ENCODE measurements at places on chromosomes 13 and 19.

DNA sequence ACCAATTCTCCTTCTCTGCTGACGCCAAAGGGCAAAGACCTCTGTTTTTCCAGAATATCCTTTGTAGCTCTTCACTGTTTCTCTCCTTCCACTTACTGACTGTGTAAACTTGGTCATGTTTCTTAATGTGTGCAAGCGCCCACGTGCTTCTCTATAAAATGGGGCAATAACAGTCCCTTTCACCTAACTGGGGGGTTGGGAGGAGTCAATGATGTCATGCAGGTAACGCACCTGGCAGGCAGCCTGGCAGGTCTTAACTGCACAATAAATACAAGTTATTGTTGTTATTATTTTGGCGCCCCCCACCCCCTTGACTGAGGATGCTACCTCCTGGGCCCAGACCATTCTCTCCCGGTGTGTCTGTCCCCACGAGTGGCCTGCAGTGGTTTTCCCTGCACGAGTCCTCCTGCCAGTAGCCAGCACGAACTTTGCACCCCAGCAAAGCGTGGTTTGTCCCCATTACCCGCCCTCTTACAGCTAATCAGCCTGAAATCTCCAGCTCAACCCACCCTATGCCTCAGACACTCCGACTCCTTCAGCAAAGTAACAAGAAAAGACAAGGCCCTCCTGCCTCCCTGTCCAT, 5.3 kb downstream of the SBSN start:
- no peak for DNase-seq

GRCh38 chr19:10927730-10928562, 493 bp downstream of the YIPF2 start:
- peak; percentile 29 for DNase-seq

DNA sequence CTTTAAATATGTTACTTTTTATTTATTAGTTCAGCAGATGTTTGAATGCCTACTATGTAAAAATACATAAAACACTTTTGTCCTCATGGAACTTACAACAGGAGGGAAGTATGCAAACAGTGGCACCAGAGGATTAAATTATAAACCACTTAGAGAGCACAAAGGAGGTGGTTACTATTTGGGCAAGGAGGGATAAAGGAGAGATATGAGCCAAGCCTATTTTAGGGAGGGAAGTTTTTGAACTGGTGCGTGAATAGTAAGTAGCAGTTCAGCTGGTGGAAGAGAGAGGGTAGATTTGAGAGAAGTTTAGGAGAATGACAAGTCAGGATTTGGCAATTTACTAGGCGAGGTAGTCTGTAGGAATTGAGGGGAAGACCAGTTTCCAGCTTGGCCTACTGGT, 8.6 kb downstream of the AKAP11 start:
- DNase-seq: no peak

- DNase-seq: no peak
These were observed 298.7 kb downstream of the HS6ST3 start for GRCh38 chr13:96388598-96388997.

GRCh38 chr19:41000310-41000737, 9.2 kb downstream of the CYP2B6 start:
- DNase-seq: peak; percentile 32

- DNase-seq: peak; percentile 44
These were observed 2.7 kb upstream of the CAPNS1 start for GRCh38 chr19:36136964-36137686.

- DNase-seq: no peak
These were observed 651.2 kb upstream of the MIR17HG start for GRCh38 chr13:90696254-90696653.

DNA sequence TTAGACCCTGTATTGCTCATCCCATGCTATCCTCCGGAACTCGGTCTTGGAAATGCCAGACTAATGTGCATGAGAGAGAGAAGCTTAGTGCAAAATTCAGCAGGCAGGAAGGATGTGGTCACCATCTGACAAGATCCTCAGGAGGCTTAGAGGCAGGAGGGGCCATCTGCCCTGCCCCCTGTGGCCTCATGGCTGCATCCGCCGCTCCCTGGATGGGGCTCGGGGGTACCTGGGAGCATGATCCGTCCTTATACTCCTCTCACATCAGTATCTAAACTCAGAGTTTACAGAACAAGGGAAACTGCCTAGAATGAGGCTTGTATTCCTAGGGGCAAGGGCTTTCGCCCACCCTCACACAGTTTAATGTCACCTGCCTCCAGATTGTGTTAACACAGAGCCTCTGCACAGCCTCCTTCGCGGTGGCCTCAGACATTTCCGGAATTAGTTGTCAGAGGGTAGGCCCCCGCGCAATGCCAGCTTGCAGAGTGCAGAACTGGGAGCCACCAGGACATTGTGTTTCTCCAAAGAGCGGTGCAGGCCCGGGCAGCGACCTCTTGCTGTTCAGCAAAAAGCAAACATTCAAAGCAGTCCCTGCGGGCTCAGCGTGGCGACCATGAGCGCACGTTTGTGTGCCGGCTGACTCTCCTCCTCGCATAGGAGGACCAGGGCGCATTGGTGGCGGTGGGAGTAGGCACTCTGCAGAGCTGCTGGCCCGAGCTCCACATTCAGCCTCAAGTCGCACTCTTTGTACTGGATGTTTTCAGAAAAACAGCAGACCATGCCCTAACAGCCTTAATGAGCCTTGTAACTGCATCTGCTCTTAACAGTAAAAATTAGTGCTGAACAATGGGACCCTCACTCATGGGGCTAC, 39.1 kb downstream of the GPR12 start:
- peak; percentile 67 for DNase-seq

DNA sequence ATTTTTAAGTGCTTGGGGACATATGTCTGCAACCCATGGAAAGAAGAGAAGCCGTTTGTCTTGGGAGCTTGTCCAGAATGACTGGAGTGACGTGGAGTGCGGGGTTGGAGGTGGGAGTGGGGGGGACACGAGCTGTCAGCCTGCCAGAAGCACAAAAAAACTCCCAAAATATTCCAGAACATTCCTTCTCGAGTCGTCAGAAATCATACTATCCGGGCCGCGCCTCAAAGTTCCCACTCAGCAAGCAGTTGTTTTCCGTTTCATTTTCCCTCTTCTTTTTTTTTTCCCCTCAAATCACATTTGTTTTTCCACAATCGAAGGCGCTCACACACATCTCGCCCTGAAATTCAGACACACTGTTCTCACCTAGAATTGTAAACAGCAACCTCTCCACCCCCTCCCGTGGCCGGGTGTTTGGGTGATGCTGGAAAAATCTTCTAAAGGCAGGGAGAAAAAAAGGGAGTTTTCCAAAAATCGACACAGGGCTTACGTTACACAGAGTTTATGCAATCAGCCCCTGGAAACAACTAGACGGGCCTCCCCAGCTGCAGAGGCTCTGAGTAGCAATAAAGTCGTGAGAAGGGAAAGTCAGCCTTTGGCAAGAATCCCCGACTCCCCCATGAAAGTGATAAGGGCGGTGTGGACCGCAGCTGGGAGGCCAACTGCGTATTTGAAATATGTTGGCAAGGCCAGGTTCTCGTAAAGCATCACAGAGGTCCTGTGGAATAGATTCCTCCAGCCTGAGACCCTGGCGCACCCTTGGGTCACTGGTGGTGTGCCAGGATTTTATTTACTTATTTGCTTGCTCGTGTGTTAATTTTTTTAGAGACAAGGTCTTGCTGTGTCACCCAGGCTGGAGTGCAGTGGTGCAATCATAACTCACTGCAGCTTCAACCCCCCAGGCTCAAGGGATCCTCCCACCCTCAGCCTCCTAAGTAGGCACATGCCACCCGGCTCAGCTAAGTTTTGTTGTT, 31.2 kb upstream of the KLF2 start:
- DNase-seq: no peak

DNA sequence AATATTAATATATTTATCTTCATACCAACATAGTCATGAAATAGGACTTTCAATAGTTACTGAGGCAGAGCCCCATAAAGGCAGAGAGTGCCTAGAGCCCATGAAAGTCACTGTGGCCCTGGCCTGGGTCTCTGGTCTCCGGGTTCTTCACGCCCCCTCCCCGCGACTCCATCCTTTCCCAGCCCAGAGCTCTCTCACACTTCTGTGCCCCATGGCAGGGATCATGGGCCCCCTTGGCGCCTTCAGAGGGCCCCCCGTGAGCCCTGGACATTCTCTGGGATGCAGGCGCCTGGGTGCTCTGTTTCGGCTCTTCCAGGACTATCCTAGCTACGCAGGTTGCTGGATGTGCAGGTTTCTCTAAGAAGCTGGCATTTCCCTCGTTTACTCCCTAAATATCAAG, 228.4 kb downstream of the TEX29 start:
- DNase-seq: no peak

DNA sequence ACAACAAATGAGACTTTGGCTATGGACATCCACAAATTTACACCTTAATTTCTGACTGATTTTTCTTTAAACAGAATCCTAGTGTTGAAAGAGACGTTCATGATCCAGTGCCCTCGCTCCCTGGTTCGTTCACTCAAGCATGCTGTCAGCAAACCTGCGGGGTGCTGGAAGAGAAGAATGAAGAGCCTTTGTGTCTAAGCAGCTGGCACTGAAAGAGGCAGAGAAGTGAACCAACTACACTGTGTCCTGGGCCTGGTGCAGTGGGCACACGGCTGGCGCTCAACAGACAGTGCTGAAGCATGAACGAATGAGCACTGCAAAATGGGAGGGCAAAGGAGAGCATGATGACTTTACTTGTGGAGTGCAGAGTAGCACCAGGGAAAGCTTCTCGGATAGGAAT, 46.8 kb downstream of the MIPEP start:
- DNase-seq: no peak

- peak; percentile 86 for DNase-seq
These were observed 26.7 kb upstream of the NANOS3 start for GRCh38 chr19:13849991-13850909.

DNA sequence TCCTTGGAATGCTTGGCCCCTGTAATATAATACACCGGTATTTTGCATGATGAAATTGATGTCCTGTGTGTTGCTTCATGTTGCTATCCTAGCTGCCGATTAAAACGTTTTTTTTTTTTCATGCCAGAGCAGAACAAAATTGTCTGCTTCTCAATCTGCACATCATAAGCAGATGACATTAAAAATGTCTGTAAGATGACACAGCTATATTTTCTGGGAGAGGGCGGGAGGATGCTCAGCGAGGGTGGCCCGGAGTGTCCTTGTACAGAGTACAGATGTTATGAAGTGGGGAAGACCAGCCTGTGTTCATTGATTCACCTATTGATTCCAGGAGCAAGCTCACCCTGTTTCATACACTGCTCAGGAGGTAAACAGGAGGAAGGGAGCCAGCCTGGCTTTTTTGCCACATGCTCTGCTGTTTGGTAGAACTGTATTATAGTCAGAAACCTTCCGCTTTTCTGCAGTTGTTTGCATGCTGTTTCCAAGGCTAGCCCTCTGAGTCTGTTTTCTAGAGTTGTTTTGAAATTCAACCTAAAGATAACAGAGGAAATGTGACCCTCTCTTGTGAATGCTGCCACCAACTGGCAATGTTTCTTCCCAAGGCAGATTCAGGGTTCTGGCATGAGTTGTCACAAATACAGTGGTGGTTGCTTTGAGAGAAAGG, 4.7 kb upstream of the IRS2 start:
- DNase-seq: peak; percentile 46

DNA sequence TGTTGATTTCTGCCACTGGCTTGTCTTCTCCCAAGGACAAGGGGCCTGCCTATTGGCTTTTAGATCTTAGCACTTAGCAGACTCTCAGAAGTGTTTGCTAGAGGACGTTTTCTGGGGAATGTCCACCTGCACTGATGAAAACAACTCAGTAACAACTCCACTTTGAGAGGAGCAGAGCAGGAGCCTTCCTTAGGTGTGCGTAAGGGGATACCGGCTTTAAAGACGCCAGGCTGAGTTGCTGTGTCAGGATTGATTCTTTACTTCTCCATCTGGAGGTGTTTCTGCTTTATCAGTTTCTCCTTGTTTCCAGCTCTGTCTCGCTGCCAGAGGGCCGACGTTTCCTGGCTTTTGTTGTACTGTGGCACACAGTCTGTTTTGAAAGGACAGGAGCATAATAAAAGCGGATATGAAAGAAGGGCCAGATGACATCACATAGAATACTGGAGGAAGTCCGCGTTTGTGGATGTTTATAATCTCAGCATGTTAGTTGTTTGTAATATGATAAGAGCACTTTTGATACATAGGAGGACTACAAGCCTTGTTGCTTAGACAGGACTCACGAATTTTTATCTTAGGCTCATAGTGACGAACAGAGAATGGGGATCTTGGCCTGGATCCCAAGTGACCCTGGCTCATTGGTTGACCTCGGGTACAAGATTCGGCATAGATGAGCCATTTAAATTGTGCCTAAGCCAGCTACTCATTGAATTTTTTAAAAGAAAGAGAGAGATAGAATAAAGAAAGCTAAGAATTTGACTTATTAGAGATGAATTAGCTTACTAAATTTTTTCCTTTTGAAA, 34.6 kb downstream of the COL4A2 start:
- no peak for DNase-seq

GRCh38 chr19:32029235-32029634, 316.2 kb upstream of the ZNF507 start:
- no peak for DNase-seq

GRCh38 chr19:45791744-45792469, 738 bp downstream of the DMWD start:
- peak; percentile 42 for DNase-seq

DNA sequence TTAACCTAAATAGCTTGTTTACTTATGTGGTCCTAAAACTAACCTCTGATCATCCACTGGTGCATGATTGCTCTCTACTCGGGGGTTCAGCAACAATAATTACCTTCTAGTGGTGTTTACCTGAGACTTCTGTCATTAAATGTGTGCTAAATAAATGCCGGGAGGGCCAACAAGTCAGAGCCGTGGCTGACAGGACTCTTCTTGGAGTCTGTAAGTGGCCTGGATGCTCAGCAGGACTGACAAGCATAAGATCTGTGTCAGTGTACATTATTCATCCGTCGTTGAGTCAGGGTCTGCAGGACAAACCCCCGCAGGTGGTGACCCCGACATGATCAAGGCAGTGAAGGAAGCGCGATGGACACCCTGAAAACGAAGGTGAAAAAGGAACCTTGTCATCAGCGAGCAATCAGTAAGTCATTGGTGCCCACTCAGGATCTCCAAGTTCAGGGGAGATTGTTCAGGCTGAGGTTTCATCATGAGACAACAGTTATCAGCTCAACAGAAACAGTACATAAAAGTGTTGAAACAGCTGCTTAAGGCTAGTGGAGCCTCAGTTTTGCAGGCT, 1466.9 kb downstream of the UQCRFS1 start:
- no peak for DNase-seq

DNA sequence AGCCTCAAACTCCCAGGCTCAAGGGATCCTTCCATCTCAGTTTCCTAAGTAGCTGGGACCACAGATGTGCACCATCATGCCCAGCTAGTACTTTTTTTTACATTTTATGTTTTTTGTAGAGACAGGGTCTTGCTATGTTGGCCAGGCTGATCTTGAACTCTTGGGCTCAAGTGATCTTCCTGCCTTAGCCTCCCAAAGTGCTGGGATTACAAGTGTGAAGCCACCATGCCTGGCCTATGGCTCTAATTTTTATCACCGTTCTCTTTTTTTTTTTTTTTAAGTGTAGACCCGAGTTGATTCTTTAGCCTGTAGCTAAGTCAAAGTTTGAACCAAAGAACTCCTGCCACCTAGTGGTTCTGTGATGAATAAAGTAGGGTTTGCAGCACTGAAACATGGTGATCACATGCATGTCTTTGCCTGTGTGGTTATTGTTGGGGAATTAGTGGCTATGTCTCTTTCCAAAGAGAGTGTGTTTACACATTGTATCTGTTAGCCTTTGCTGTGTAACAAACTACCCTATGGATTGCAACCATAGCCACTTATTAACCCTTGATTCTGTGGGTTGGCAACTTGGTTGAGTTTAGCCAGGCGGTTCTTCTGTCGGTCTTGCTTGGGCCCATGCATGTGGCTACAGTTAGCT, 11.6 kb downstream of the NFILZ start:
- DNase-seq: no peak
